Heart left ventricle (tissue), 16 donors: ENCODE measurements at places on chromosomes 16 and 17. TPM values are rescaled to one million over a fixed set of nuclear protein-coding genes. Genes with fewer than 3 reads are reported as not detected.

AHSP gene
- total RNA-seq: not detected

MYH2 gene
- total RNA-seq: not detected

PERCC1 gene
- total RNA-seq: 0.32 TPM

CES1 gene
- total RNA-seq: 11.1 TPM

GDPD1 gene
- total RNA-seq: 0.75 TPM

PRPF8 gene
- 180 TPM for total RNA-seq

RPA1 gene
- 68.5 TPM for total RNA-seq

GRB7 gene
- 2.5 TPM for total RNA-seq

CD300H gene
- total RNA-seq: not detected

CA5A gene
- total RNA-seq: not detected

BAHCC1 gene
- total RNA-seq: 9.3 TPM

ENPP7 gene
- total RNA-seq: not detected
